ENCODE measurements at places on chromosomes 6 and 20.

DNA sequence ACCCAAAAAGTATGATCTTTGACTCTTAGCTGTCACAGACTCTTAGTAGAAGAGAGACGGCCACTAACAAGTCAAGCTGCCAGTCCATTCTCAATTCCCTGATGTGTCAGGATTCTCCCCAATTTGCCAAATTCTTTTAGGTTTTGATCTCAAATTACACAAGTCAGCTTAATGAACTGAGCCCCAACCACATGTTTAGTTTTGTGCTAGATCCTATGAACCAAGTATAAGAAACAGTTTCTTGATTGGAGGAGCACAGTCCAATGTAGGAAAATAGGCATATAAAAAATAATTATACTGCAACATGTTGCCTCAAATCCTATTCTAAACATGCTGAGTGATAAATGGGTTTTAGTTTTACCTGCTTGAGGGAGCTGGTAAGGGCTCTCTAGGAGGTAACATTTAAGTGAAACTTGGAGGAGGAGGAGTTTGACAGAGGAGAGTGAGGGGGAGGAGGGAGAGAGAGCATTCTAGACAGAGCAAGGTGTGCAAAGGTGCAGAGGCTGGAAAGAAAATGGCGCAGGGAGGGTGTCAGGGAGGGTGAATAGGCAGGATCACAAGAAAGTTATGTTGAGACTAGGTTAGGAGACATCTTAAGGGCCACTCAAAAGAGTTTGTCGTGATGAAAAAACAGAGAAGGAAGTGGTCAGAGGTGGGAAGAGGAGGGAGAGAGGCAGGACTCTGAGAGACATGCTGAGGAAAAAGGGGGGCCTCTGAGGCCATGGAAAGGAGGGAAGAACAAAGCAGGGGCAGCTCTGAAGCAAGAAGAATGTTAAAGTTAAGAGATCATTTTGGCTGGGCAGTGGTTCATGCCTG lies 22.8 kb upstream of the FAM83C start:
- DNase-seq: no peak

DNA sequence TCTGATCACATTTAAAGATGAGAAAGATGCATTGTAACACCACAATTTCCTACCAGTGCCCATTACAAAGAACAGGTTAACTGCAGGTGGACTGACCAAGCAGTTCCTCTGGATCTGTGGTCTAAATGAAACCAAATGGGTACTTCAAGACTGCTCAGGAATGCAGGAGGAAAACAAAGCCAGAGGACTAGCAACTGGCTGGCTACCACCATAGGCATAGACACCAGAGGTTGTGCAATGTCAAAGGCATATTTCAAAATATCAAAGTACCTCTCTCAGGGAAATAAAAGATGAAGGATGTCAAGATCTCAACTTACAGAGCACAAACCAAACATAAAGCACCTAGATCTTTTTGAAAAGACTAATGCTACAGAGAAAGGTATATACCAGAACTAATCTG lies 65.5 kb downstream of the GMDS start:
- DNase-seq: no peak

DNA sequence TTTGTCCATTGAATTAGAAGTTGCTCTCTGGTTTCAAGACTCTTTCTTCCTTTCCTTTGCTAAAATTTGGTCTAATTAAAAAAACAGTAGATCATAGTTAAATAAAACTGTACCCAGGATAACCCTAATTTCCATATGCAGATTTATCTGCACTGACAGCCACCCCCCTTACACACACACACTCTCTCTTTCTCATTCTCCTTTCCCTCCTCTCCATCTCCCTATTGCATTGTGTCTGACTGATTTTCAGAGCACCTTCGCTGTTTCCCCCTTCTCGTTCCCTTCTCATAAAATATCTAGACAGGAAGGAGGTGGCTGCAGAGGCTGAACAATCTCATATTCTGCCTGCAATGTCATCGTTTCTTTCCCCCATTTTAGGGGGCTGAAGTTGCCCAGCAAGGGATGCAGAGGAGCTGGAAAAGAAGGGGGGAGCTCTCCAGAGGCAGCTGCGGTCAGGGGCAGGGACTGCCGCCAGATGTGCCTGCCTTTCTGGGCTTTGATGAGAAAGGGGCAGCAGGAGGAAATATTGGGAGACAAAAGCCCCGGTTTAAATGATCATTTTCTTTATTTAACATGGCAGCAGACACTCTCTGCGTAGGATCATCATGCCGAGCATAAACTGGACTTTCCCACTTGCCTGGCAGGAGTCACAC lies 22.5 kb upstream of the MMS22L start:
- peak; percentile 9 for DNase-seq

DNA sequence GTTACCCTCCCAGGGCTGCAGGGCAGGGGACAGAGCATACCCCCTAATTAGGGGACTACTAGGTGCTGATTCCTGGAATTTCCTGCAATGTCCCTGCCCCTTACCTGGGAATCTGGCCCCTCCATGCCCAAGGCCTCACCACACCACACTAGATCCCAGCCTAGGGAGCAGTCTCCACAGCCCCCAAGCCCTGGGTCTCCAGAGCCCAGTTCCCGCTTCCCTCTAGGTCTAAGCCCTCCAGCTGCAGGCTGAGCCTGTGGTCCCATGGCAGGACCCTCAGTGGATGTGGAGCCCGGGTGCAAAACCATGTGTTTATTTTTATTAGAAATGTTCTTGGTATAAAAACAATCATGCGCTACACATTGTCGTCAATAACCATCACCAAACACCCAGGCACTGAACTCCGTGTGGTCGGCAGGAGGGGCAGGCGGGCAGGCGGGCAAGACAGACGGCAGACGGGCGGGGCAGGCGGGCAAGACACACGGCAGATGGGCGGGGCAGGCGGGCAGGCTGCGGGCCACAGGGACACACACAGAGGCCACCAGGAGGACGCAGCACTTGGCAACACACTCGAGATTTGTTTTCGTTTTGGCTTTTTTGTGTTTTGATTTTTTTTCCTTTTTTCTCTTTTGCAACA lies 124.2 kb downstream of the GRM4 start:
- no peak for DNase-seq

- DNase-seq: no peak
Observed at GRCh38 chr6:9463311-9463710, 951.6 kb downstream of the TFAP2A start.

- no peak for DNase-seq
Observed at GRCh38 chr6:40387127-40387870, 199.9 kb downstream of the LRFN2 start.

GRCh38 chr20:52160621-52161204 lies 30.9 kb downstream of the ZFP64 start:
- no peak for DNase-seq

DNA sequence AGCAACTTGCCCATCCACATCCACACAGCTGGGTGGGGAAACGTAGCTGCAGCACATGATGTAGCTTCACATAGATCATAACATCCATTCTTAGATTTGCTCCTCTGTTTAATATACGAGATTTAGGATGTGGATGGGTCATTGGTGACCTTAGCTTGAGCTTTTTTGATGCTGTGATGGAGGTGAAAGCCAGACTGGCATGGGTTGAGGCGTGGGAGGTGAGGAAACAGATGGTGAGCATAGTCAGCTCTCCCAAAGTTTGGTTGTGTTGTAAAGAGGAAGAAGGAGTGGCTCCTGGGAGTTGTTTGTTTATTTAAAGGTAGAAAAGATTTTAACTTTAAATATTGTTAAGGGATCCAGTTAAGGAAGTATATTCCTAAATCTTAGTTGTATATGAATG lies 5.3 kb downstream of the ARFGEF2 start:
- DNase-seq: no peak

DNA sequence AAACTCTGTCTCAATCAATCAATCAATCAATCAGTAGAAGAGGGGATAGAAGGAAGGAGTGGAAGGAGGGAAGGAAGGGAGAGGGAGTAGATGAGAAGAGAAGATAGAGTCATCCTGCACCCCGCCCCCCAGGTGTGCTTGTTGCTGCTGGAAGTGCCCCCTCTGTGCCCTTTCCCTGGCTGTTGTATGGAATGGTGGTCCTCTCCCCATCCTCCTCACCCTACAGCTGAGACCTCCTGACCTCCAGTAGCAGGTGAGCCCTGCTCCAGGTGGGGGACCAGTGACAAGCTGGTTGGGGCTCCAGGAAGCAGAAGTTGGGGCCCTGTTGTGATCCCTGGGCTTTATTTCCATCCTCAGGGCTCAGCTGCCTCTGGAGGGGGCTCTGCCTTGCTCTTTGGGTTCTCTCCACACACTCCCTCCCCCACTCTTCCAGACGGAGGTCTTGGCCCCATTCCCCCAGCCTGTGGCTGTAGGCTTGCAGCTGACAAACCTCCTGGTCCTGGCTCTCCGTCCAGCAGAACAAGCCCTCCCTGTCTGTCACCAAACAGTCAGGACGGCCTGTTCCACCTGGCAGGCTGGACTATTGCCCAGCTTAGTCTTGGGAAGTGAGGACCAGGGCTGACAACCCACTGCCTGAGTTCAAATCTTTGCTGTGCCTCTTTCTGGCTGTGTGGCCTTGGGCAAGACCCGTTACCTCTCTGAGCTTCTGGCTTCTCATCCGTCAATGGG lies 26.0 kb upstream of the SCRT2 start:
- DNase-seq: no peak

GRCh38 chr6:133130863-133131262 lies 110.3 kb upstream of the EYA4 start:
- DNase-seq: peak; percentile 34

DNA sequence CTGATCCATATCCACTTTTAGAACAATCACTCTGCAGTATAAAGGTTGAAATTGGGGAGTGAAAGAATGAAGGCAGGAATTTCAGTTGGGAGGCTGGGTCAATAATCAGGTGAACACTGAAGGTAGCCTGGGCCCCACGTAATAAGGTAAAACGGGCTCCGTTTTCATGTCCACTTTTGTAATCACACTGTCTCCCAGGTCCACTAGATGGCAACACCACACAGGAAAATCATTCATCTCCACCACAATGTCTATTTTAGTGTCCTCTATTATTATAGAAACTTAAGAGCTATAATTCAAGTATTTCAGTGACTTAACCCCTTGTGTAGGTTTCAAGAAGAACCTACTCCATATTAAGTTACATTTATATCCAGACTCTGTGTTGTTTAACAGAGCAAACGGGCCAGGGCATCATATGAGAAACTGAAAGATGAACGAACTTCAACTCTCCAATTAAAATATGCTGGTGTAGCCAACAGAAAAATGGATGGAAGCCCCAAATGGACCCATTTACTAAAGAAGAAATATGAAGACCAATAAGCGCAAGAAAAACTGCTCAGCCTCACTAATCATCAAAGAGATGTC lies 45.9 kb upstream of the MC3R start:
- no peak for DNase-seq

GRCh38 chr6:33894438-33894837 lies 90.6 kb upstream of the MLN start:
- no peak for DNase-seq

- no peak for DNase-seq
Observed at GRCh38 chr6:135331002-135331401, 149.9 kb downstream of the MYB start.

GRCh38 chr20:24960861-24961260 lies 11.8 kb downstream of the CST7 start:
- DNase-seq: no peak

DNA sequence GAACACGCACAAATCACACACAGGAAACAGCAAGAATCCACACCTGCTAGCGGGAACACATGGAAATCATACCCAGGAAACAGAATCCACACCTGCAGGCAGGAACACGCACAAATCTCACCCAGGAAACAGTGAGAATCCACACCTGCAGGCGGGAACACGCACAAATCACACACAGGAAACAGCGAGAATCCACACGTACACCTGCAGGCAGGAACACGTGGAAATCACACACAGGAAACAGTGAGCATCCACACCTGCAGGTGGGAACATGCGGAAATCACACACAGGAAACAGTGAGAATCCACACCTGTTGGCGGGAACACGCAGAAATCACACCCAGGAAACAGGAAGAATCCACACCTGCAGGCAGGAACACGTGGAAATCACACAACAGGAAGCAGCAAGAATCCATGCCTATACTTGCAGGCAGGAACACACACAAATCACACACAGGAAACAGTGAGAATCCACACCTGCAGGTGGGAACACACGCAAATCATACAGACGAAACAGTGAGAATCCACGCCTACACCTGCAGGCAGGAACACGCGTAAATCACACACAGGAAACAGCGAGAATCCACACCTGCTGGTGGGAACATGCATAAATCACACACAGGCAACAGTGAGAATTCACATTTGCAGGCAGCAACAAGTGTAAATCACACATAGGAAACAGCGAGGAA lies 108.6 kb downstream of the DLL1 start:
- DNase-seq: no peak

GRCh38 chr20:37703035-37703845 lies 9.4 kb downstream of the CTNNBL1 start:
- DNase-seq: no peak

GRCh38 chr6:158388727-158389126 lies 76.5 kb downstream of the TULP4 start:
- DNase-seq: no peak

- DNase-seq: peak; percentile 86
Observed at GRCh38 chr6:42704251-42704936, 18.0 kb downstream of the PRPH2 start.

DNA sequence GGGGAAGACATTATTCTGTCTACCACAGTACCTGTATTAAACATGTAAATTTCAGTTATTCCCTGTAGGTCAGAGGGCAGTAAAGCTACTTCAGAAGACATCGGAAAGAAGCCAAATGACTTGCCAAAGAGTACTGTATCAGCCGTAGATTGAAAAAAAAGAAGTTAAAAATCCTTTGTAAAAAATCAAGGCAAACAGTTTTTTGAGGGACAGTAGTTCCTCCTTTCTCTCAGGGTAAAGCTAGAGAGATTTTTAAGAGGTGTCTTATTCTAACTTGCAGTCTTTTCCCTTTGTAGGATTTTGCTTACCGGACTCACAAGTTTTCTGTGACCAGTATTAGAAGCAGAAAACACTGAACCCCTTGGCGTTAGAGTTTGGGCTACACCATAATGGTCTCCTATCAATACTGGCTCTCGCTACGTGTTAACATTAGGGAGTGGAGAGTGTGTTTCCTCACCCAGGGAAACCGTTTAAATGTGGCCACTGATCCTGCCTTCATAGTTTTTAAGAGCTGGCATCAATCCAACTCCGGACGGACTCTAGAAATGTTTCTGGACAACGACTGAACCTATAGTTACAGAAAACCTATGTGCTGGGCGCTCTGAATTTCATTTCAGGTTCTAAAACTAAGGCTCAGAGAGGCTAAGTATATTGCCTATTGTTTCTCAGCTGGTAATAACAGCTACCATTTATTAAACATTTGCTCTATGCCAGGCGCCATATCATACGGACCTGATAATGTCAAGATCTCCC lies 1.3 kb upstream of the ASXL1 start:
- peak; percentile 28 for DNase-seq

- DNase-seq: no peak
Observed at GRCh38 chr6:106614166-106614565, 15.1 kb downstream of the RTN4IP1 start.

- no peak for DNase-seq
Observed at GRCh38 chr20:53838311-53838868, 232.0 kb downstream of the BCAS1 start.
